ENCODE measurements at places on chromosomes 5 and 9. TPM values are rescaled to one million over a fixed set of nuclear protein-coding genes. Genes with fewer than 3 reads are reported as not detected.

DNA sequence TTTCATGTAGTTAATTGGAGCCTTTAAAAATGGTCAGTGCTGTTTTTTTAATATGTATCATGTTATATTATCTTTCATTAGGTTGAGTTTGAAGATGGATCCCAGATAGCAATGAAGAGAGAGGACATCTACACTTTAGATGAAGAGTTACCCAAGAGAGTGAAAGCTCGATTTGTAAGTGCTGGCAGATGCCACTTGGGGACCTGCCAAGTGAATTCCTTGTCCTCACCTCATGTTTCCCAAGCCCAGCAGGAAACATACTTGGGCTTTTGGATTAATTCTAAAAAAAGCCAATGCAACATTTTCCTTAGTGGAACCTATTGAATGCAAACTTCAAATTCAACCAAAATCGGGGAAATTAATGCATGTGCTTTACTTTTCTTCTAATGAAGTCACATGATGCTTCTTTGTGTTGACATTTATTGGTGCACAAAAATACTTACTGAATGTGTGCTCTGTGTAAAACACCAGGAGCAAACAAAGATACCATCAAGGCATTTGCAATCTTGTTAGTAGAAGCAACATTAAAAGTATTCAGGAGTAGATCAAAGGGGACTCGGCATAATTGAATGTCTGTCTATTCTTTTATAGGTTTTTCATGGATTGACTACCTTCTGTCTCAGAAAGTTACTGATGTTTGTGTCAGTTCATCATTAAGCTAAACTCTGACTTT is 412.1 kb downstream of the KDM4C start:
- DNase-seq = no peak
- no peaks in the 10 kb centered on the region for H3K36me3 ChIP-seq
- H3K4me1 ChIP-seq = no peaks in the 10 kb centered on the region
- H3K4me3 ChIP-seq = no peak overlapping the region

DNA sequence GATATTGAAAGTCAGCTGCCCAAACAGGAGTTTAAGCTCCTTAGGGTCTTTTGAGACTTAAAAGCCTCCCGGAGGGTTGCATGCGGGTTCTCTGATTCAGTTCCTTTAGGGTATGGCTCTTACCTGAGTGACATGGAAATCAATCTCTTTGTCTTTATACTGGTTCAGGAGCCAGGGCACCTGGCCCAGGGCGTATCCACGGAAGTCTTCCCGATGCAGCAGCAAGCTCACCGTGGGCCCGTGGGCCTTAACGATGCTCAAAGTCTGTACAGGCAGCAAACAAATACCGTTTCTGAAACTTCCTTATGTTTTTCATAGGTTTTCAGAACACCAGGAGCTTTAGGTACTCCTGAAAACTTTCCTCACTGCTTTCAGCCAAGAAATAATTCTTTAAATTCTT is 13.2 kb downstream of the MROH2B start:
- no peak overlapping the region for H3K4me3 ChIP-seq
- no peaks in the 10 kb centered on the region for H3K4me1 ChIP-seq

GRCh38 chr5:161042862-161043261 is 190.9 kb upstream of the ATP10B start:
- no peak overlapping the region for H3K4me3 ChIP-seq
- H3K36me3 ChIP-seq = no peaks in the 10 kb centered on the region
- no peak overlapping the region for H3K27ac ChIP-seq
- H3K27me3 ChIP-seq = no peaks in the 10 kb centered on the region

DNA sequence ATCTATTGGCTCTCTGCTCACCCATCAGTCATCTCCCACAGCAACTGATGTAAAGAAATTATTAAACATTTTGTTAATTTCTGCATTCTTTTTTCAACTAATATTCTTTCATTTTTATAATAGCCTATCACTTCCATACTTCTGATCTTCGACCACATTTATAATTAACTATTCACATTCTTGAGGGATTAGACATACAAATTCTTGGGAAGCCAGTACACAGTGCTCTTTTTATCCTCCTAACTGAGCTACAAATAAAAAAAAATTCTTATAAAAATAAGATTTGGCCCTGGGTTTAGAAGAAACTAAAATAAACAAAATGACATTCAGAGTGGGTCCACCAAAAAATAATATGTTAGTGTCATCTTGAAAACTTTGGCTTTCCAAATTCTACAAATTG is 103.7 kb upstream of the ITGA1 start:
- H3K27me3 ChIP-seq = no peaks in the 10 kb centered on the region
- no peaks in the 10 kb centered on the region for H3K36me3 ChIP-seq
- no peaks in the 10 kb centered on the region for H3K4me1 ChIP-seq
- H3K27ac ChIP-seq = no peak overlapping the region

- H3K4me1 ChIP-seq = no peaks in the 10 kb centered on the region
- no peaks in the 10 kb centered on the region for H3K36me3 ChIP-seq
- H3K27me3 ChIP-seq = no peaks in the 10 kb centered on the region
- no peak overlapping the region for H3K4me3 ChIP-seq
- H3K27ac ChIP-seq = no peak overlapping the region
These were observed 156.6 kb downstream of the PIK3R1 start for GRCh38 chr5:68372161-68372560.

- H3K36me3 ChIP-seq = no peaks in the 10 kb centered on the region
- peaks cover 14% of the 10 kb centered on the region for H3K4me1 ChIP-seq
- H3K4me3 ChIP-seq = no peak overlapping the region
- H3K27me3 ChIP-seq = no peaks in the 10 kb centered on the region
- DNase-seq = no peak
These were observed 93.3 kb upstream of the RAI14 start for GRCh38 chr5:34562791-34563190.

GRCh38 chr9:133794016-133794760 is 56.0 kb upstream of the SARDH start:
- no peak overlapping the region for H3K27ac ChIP-seq
- no peaks in the 10 kb centered on the region for H3K27me3 ChIP-seq
- H3K4me1 ChIP-seq = no peaks in the 10 kb centered on the region
- DNase-seq = no peak
- H3K4me3 ChIP-seq = no peak overlapping the region
- no peaks in the 10 kb centered on the region for H3K36me3 ChIP-seq

GRCh38 chr5:150053713-150054392 is 32.5 kb downstream of the CSF1R start:
- H3K27ac ChIP-seq = peak overlapping the region; percentile 68
- no peak for DNase-seq
- H3K4me3 ChIP-seq = no peak overlapping the region
- H3K36me3 ChIP-seq = peaks cover 59% of the 10 kb centered on the region
- no peaks in the 10 kb centered on the region for H3K27me3 ChIP-seq

DNA sequence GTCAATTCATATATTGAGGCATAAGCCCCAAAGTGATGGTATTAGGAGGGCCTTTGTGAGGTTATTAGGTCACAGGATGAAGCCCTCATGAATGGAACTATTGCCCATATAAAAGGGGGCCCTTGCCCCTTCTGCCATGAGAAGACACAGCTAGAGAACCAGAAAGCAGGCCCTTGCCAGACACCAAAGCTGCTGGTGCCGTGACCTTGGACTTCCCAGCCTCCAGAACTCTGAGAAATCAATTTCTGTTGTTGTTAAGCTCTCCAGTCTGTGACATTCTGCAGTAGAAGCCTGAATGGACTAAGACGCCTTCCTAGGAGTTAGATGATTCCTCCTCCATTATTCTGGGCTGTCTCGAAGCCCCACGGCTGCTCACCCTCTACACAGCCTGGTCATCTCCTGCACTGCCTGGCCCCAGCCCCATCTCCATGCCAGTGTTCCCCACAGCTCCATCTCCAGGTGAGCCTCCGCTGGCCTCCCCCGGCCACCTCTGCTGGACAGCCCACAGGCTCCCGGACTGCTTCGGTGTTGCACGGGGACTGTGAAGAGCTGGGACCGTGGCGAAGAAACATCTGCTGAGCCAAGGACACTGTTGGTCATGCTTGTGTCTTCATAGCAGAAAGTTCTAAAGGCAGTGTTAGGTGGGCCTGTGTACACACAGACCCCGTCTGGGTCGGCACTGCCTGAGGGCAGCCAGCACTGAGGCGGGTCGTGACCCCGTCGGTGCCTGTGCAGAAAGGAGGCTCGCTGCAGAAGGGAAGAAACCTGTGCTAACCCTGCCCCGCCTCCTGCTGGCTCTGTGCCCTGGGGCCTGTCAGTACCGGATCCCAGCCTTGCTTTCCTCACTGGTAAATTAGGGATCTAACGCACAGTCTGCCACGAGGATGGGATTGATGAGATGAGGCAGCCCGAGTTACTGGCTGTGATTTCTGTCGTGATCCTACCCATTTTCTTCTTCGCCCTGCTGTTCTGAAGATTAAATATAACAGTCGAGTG is 55.1 kb upstream of the CNOT6 start:
- H3K4me3 ChIP-seq = no peak overlapping the region
- no peaks in the 10 kb centered on the region for H3K27me3 ChIP-seq
- H3K27ac ChIP-seq = no peak overlapping the region
- DNase-seq = no peak
- H3K4me1 ChIP-seq = no peaks in the 10 kb centered on the region

GRCh38 chr9:35649431-35650340 is 1.0 kb downstream of the SIT1 start:
- H3K27ac ChIP-seq = no peak overlapping the region
- DNase-seq = no peak
- H3K27me3 ChIP-seq = no peaks in the 10 kb centered on the region
- H3K4me1 ChIP-seq = peaks cover 18% of the 10 kb centered on the region

DNA sequence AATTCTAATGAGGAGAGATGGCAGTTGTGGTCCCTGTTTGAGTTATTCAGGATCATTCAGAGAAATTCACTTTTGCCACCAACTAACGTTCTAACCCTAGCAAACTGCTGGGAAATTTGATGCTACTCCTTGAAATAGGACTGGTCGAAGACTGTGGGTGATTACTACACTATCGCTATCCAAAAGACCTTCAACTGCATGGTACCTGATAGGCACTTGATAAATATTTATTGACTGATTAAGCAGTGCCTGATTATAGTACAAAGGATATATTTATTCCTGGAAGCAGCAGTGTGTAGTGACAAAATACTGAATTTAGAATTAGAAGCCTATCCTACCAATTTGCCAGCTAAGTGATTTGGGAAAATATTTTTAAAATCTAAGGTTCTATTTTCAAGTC is 14.1 kb upstream of the MAP3K1 start:
- H3K27ac ChIP-seq = no peak overlapping the region
- no peak for DNase-seq
- H3K4me3 ChIP-seq = no peak overlapping the region
- no peaks in the 10 kb centered on the region for H3K27me3 ChIP-seq

DNA sequence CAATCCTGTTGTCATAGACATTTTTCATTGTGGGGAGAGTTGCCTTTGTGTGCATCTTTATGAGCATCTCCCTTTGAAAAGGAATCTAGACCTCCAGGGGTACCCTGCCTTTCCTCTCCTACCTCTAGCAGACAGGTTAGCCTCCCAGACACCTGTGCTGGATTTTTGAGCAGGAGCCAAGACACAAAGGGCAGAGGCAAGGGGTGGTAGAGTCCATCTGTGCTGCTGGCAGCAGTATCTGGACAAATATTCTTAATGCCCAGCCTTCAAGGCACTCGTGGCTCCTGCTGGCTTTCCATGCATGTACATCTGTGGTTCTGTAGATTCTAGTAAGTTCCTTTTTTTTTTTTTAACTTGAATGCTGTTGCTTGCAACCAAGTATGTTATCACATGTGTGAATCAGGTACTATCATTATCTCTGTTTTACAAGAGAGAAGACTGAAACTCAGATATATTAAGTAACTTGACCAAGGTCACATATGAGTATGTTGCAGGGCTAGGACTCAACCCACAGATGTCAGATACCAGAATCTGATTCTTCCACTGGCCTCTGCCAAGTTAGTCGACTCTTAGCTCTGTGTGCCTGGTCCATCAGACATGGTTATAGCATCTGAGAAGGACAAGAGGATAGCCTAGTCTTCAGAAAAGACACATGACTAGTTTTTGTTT is 32.9 kb upstream of the GPR151 start:
- H3K27ac ChIP-seq = no peak overlapping the region
- H3K4me3 ChIP-seq = no peak overlapping the region
- no peak for DNase-seq

- H3K27me3 ChIP-seq = no peaks in the 10 kb centered on the region
- no peak overlapping the region for H3K27ac ChIP-seq
- no peaks in the 10 kb centered on the region for H3K4me1 ChIP-seq
These were observed 275.6 kb downstream of the SEC61B start for GRCh38 chr9:99497641-99498040.

DNA sequence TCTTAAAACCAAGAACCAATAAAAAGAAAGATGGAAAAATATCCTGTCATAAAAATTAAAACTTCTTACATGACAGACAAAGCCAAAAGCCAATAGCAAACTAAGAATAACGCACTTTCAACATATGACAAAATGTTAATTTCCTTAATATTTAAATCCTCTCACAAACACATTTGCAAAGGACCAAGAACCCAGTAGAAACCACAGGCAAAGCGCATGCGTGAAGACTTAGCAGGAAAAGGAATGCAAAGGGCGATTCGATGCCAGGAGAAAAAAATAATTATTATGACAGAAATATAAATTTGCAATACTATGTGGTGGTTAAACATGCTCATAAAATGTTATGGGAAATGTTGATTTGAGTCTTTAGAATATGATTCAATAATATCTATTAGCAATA is 39.9 kb upstream of the OLFM1 start:
- no peaks in the 10 kb centered on the region for H3K4me1 ChIP-seq
- no peak overlapping the region for H3K4me3 ChIP-seq
- no peaks in the 10 kb centered on the region for H3K36me3 ChIP-seq
- no peak overlapping the region for H3K27ac ChIP-seq
- H3K27me3 ChIP-seq = no peaks in the 10 kb centered on the region
- no peak for DNase-seq

DNA sequence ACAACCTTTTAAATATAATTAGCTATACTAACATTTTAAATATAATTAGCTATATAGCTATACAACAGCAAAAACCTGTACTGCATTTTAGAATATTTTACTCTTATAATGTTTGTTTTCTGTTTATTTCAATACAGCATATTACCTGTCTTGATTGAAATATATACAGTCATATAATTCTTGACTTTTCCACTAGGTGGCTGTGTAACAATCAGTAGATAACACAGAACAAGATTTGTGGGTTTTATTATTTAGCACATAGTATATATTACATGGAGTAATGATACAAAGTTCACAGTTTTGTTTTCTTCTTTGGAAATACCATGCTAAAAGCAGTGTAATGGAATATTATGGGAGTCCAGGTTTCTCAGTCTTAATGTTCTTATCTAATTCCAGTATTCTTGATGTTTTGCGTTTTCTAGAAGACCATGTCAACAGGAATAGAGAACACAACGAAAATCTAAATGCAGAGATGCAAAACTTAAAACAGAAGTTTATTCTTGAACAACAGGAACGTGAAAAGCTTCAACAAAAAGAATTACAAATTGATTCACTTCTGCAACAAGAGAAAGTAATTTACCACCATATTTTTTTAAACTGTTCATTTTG is 13.3 kb downstream of the HMMR start:
- H3K36me3 ChIP-seq = peaks cover 68% of the 10 kb centered on the region
- peaks cover 18% of the 10 kb centered on the region for H3K4me1 ChIP-seq
- no peak overlapping the region for H3K4me3 ChIP-seq
- peak; percentile 48 for DNase-seq
- H3K27ac ChIP-seq = no peak overlapping the region

FAM13B gene
- total RNA-seq = 13.0 TPM

GRIN3A gene
- total RNA-seq = not detected

GABRA6 gene
- total RNA-seq = not detected

FOXI1 gene
- not detected for total RNA-seq
